NAMALWA (cell line): ENCODE measurements at places on chromosomes 11 and 22.

DNA sequence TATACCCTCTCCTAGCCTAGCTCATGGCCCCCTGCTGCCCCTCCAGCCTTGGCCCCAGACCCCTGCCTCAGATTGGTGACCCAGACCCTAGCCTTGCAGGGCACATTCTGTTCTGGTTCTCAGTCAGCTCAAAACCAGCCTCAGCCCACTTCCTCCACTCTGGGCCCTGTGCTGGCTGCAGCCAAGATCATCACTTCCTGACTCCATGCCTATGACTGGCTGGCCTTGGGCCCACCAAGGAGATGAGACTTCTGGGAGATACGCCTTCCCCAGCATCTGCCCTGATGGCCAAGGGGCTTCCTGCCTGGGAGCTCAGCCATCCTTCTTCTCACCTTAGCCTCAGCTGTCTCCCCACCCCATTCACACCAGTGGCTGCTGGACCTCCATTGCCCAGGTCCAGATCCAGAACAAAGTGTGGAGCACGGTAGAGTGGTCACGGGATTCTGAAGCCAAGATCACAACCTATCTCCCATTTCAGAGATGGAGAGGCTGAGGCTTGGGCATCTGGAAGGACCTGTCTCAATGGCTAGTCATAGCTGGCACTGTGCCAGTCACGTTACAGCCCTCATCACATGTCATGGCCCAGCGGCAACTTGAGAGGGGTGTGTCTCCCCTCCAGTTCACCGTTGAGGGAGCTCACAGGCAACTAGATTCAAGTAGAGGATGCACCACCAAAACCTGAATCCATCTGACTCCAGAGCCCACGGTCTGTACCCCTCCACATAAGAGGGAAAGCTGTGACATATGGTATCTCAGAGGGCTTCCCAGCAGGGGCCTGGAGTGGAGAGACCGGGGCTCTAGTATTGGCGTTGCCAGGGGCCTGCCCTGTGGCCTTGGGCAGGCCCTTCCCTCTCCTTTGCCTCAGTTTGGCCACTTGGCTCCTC lies 43.0 kb upstream of the KLHL35 start:
- DNase-seq, result peak; percentile 30

DNA sequence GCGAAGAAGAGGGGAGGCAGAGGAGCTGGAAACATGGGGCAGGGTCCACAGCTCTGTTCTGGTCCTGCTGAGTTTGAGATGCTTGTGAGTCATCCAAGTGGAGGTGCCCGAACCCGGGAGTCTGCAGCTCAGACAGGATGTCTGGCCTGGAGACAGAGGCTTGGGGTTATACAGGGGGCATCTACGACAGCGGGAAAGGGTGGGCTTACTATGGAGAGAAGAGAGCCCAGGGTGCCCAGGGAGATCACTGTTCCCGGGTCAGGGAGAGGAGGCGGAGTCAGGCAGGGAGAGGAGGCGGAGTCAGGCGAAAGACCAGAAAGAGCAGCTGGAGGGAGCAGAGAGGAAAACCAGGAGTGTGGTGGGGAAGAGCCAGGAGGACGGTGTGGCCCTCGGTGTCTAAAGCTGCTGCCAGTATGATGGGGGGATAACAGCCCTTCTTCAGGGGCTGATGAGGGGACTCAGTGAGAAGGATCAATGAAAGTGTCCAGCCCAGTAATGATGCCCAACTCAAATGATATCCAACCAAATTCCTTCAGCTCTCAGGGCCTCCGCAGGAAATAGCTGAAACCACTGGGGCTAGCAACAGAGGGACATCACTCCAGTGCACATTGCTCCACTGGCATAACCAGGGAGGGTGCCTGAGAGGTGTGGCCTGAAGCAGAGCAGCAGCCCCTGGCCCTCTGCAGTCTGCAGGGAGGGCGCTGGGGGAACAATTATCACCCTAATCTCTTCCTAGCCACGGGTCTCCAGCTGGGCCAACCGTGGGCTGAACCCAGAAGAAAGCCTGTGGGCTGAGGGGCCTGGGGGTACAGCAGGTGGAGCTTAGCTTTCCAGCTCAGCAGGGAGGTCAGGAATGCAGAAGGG lies 2.6 kb upstream of the LTBP3 start:
- DNase-seq, result no peak

DNA sequence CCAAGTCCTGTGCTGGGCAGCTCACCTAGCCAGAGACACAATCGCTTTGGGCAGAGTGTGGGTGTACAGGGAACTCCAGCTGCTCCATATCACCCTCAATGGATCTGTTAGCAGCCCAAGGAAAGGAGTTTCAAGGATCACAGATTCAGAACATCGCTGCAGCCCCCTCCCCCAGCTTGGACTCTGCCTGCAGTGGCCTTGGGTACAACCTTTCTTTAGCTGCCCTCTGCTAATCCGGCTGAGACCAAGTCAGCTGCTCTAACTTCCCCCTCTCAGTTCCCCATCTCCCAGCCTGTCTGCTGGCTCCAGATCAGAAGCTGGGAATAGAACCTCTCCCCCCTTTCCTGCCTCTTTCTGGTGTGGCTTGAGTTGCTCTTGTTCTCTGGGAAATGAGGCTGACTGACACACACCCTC lies 1.3 kb downstream of the TMEM86A start:
- DNase-seq, result no peak

DNA sequence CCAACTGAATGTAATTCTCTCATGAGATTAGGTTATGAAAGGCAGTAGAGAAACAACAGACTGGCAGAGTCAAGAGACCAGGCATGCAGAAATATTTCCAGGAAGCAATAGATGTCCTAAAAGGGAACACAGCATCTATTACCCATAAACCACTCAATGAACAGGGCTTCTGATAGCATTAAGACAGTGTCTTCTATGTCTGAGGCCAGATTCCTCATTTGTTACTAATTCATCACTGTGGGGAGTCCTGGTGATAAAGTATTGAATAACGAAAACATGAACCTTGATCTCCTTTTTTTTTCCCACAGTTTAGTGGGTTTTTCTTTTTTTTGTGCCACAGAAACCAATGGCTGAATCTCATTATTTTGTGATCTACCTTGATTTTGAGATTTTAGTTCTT lies 339.0 kb downstream of the METTL15 start:
- DNase-seq, result no peak

- DNase-seq, result no peak
Measured at GRCh38 chr11:86228269-86229038, 16.1 kb upstream of the EED start.

DNA sequence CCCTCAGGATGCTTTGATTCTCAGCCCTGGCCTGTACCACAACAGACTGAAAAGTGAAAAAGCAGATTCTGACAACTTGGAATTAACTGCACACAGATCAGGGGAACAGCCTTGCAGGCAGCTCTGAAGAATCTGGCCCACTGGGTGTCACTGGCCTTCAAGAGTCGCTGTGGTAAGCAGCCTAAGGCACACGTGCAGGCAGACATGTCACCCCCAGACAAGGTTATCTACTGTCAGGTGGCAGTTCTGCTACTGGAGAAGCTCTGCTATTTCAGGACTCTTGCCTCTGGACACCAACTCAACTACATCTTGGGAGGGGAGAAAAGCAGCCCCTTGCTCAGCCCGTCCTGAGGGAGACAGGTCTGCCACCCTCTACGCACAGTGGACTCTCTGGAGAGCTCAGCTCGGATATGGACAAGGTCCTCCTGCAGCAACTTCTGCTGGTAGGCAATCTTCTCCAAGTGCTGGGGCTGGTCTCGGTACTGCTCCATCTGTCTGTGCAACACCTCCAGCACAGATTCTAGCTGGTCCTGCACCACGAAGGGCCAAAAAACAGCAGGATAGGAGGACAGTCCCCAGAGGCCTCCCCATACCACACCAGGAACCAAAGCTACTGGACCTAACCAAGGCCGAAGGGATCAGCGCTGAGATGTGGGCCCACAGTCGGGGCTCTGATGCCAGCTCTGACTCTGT lies 63.0 kb downstream of the C11orf58 start:
- no peak for DNase-seq

DNA sequence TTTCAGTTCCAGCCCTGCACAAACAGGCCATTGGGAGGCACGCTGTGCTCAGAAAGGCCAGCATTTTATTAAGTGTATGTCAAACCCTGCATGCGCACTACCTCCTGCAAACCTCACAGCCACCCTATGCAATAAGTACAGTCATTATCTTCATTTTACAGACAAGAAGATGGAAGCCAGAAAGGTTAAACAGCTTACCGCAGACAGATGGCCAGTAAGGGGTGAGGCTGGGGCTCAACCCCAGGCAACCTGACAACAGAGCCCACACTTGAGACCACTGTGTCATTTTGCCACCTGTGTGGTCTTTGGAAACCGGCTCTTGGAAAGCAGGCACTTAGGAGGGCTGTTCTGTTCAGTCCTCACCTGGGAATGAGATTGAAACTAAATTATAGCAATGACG lies 142.3 kb downstream of the NXPE2 start:
- DNase-seq, result no peak
